Epithelial cell of alveolus of lung (primary cell): ENCODE measurements at places on chromosomes 11 and 22. TPM values are rescaled to one million over a fixed set of nuclear protein-coding genes. Genes with fewer than 3 reads are reported as not detected.

The ZNF215 gene
- 0.80 and 3.0 TPM in 2 replicates for total RNA-seq

The PHLDA2 gene
- 3.7 and 97.5 TPM in 2 replicates for total RNA-seq

The C11orf52 gene
- total RNA-seq, result not detected in 2 replicates

The LINC01488 gene
- not detected in 2 replicates for total RNA-seq

The FBLN1 gene
- 113 and 416 TPM in 2 replicates for total RNA-seq

The SMTN gene
- total RNA-seq, result 66.8 and 143 TPM in 2 replicates

The CRYBB3 gene
- total RNA-seq, result not detected in 2 replicates

The TRPM5 gene
- total RNA-seq, result not detected in 2 replicates

The ART1 gene
- total RNA-seq, result not detected in 2 replicates

The KCTD14 gene
- total RNA-seq, result 2.0 and 4.8 TPM in 2 replicates

The GTSE1 gene
- total RNA-seq, result 5.9 and 12.4 TPM in 2 replicates

The EMSY gene
- total RNA-seq, result 10.3 and 12.8 TPM in 2 replicates
